ENCODE measurements at places on chromosomes 1 and 21.

GRCh38 chr1:202291961-202292712, 49.6 kb downstream of the UBE2T start:
- DNase-seq = no peak

DNA sequence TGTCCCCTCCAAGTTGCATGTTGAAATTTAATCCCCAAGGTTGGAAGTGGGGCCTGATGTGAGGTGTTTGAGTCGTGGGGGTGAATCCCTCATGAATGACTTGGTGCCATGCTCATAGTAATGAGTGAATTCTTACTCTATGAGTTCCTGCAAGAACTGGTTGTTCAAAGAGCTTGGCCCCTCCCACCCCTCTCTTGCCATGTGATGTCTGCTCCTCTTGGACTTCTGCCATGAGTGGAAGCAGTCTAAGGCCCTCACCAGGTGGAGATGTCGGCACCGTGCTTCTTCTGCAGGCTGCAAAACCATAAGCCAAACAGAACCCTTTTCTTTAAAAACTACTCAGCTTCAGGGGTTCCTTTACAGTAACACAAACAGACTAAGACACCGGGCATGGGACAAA, 14.3 kb downstream of the G0S2 start:
- DNase-seq = no peak

DNA sequence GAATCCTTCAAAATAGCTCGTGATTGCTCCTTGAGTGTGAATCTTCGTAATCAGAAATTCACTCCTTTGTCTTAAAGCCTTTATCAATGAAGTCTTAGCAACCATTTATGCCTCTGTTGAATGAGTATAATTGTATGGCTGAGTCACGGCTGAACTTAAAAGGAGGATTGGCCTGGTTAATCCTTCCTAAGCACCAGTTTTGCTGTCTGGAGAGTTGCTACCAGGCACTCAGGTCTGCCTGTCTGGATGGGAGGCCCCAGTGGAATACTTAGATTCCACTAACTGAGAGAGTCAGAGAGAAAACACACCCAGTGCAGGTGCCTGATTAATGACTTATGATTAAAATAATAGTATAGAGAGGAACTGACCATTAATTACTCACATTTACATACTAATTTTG, 7.6 kb upstream of the HHAT start:
- no peak for DNase-seq

DNA sequence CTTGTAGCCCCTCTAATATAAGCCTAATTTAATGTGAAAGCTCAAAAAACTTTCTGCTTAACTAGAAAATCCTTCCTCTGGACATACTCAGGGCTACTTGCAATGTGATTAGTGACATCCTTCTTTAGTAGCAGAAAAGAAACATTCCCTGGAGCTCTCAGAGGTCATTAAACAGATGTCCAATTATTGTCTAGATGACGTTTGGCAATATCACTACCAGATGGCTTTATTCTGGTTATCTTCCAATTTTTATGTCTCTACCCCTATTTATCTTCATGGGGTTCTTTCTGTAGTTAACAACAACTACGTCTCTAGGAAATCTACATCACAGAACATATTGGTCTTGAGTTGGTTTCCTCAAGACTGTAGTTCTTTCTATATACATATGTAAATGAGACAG, 44.2 kb downstream of the CTH start:
- no peak for DNase-seq

GRCh38 chr1:16064536-16065268, 8.7 kb downstream of the FAM131C start:
- DNase-seq = no peak

- no peak for DNase-seq
Measured at GRCh38 chr1:192901500-192901899, 92.7 kb downstream of the RGS2 start.

DNA sequence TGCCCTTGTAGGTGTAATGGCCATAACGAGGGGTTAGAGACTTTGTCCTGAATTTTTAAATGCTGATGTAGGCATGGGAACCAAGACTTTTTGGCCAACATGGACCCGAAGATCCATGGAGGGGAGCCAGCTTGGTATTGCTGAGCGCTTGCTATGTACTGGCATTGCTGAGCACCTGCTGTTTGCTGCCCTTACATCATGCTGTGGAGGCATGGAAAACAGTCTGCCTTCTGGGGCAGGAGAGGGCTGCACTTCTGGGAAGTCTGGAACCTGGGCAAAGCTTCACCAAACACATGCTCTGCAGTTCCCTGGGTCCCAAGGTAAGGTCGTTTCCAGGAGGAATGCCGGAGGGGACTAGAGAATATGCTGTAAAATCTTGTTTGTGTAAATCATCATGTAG, 86.3 kb upstream of the CNIH3 start:
- DNase-seq = no peak

GRCh38 chr1:117231748-117232373, 21.1 kb upstream of the VTCN1 start:
- no peak for DNase-seq

- no peak for DNase-seq
Measured at GRCh38 chr21:39037807-39038405, 145.3 kb downstream of the PSMG1 start.

- DNase-seq = no peak
Measured at GRCh38 chr1:159088050-159088449, 11.5 kb upstream of the AIM2 start.

DNA sequence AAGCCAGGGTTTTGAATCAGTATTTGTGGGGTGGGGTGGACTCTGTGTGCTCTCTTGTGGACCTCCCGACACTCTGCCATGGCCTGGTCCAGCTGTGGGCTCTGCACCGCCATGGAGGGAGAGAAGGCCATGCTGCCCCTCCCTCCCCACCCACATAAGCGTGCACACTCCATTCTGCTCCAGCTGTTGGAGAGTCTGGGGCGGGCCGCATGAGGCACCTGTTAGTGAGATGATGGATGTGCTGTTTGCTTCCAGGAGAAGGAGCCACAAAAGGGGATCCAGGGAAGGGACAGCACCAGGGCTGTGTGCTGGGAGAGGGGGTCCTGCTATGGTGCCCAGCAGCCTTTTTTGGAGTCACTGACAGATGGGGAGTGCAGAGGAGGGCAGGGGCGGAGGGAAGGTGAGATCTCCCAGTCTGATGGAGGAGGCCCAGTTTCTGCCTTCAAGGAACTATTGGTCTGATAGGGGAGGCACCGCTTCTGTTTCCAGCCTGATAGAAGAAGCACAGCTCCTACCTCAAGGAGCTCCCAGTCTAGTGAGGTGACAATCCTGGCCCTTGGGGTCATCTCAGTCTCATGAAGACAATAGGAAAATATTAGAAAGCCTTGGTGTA, 101.5 kb downstream of the ACTL8 start:
- DNase-seq = no peak

DNA sequence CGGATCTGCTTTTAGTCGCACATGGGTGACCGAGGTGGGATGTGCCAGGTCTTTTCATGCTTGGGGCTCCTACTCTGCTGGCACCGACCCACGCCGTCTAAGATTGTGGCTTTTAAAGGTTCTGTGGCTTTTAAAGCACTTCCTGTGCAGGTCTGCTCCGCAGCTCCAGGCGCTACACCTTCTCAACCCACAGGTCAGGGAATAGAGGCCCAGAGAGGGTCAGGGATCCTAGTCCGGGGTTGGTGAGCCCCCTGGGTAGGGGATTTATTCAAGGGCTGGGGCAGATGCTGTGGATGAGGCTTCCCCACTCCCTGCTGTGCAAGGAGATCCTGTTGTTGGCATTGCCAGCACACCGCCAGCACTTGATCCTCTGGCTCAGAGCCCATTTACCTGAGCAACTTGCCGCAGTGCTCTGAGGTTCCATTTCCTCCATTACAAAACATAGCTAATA, 212.8 kb upstream of the RAB4A start:
- DNase-seq = peak; percentile 9

- DNase-seq = no peak
Measured at GRCh38 chr1:76035053-76035452, 39.5 kb upstream of the ST6GALNAC3 start.

DNA sequence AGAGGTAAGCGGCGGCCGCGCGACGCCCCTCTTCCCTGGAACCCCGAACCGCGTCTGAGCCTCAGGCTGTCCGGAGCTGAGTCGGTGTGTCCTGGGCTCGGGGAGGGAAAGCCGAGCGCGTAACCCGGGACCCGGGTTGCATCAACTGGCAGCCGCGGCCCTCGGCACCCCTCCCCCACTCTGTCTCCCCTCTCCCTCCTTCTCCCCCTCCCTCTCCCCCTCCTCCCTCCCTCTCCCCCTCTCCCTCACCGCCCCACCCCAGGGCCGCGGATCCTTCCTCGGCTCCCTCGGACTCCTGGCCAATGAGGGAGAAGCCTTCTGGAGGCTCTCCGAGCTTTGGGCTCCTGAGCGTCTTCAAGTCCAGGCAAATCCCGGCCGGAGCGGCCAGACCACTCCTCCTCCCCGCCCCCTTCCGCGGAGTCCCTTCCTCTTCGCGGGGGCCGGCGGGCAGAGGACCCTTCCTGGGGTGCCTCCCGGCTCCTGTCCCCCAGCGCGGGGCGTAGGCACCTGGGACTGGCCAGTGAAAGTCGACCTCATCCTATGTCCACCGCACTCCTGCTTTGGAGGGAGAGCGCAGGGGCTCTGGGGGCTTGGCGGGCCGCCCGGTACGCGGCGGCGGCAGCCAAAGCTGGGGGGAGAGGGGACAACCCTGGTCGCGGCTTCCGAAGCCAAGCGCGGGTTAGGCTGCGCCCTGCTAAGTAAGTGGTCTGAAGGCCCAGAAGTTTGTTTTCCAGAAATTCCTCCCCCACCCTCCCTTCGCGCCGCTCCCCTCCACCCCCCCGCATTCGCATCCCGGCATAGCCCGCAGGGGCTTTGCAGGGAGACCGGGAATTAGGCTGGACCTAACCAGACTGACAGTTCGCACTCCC, 850 bp downstream of the SESN2 start:
- DNase-seq = no peak

DNA sequence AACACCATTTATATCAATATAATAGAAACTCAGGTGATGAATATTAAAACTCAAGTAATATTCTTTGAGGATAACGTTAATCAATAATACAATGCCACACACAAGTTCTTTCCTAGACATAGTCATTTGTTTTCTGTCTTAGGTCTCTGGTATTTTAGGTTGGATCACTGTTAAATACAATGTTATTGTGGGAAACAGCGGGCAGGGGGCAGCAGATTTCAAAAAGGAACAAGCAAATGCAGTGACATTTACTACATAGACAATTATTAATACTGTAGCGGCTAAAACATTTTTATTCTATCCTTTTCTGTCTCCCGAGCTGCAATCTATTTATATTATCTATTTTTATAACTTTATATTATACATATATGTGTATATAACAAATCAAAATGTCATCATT, 186.4 kb upstream of the ZNHIT6 start:
- DNase-seq = no peak

GRCh38 chr1:241536969-241537368, 4.8 kb downstream of the KMO start:
- DNase-seq = no peak

GRCh38 chr1:36305915-36306209, 306 bp upstream of the SH3D21 start:
- no peak for DNase-seq

- no peak for DNase-seq
Measured at GRCh38 chr1:167797015-167797414, 75.2 kb downstream of the MPZL1 start.

GRCh38 chr1:29232387-29232786, 1.7 kb upstream of the MECR start:
- no peak for DNase-seq

DNA sequence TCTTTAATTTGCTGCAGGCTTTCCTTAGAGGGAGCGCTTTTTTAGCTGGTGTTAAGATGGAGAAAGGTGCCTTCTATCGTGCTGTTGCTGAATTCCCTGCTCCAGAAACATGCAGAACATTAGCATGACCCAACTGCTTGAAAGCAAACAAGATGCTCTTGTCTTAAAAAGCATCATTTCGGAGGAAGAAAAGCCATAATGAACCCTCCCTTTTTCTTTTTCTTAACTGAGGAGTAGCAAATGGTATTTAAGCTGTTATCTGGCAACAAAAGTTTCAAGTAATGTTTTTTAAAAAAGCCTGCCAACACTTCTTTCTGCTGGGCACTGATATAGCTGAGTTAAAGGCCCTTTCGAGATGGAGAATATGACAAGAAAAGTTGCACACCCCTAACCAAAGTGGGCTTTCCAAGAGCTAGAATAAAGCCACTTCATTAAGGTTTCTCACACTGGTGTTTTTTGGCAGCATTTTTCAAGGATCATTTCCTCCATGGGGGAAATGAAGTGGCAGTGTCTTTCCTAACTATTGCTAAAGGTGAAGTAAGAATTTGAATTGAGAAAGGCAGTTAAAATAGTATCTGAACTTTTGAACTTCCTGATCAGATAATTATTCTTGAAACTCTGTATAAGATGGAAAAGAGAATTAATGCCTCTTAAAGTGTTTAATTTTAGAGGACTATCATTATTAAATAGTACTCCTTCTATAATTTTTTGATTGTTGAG, 38.8 kb downstream of the ST6GALNAC5 start:
- DNase-seq = no peak

DNA sequence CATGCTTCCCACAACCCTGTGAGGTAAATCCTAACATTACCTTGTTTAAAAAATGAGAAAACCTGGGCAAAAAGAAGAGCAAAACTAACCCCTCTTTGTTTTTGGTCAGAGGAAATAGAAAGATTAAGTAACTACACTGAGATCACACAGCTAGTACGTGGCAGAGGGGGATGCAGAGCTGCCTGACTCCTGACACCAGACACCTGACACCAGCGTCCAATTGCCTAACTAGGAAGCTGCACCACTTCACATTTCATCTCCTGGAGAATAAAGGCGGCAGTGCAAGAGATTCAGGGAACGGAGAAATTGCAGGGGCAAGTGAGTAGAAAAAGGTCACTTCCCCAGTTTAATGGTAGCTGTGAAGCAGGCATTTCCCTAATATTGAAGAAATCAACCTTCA, 229.3 kb upstream of the PTBP2 start:
- DNase-seq = no peak

DNA sequence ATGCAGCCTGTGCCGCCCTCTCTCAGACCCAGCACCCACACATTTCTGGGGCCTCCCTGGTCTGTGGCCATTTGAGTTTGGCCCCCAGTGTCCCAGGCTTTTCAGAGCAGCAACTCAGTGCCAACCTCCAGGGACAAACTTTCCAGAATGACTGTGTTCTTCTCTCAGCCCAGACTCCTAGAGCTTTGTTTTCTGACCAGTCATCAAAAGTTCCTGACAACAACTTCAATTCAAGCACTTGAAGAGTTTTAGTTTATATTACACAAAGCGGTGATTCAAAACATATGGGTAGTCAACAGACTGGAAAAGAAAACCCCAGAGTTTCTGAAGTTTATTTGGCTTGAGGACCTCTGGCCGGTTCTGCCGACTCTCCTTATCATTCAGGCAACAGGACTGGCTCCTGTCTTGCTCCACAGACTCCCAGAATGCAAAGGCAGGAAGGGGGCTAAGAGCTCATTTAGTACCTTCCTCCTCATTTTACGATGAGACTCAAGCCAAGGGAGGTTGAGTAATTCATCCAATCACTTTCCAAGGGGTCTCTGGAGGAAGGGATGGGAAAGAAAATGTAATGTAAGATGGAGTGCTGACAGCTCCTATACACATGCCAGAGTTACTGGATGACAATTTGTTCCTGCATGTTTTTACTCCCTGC, 27.0 kb upstream of the TIAM1 start:
- no peak for DNase-seq

DNA sequence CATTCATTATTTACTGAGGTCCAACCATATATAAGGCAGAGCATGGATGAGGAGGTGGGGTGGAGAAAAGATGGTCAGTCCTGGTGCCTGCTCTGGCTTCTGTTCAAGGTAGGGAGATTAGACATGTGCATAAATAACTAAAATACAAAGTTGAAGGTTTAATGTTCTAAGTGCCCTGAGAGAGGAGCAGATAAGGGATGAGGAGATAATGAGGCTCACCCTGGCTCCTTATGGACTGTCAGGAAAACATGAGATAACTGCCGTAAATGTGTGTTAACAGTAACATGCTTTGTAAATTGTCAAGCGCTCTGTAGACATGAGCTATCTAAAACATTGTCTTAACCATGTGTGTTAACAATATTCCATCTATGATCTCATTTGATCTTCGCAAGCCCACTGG, 474.6 kb upstream of the USP24 start:
- DNase-seq = no peak
